Activated T-cell treated with anti-CD3 and anti-CD28 coated beads for 24 hours (primary cell): ENCODE measurements at places on chromosomes 6 and 20.

DNA sequence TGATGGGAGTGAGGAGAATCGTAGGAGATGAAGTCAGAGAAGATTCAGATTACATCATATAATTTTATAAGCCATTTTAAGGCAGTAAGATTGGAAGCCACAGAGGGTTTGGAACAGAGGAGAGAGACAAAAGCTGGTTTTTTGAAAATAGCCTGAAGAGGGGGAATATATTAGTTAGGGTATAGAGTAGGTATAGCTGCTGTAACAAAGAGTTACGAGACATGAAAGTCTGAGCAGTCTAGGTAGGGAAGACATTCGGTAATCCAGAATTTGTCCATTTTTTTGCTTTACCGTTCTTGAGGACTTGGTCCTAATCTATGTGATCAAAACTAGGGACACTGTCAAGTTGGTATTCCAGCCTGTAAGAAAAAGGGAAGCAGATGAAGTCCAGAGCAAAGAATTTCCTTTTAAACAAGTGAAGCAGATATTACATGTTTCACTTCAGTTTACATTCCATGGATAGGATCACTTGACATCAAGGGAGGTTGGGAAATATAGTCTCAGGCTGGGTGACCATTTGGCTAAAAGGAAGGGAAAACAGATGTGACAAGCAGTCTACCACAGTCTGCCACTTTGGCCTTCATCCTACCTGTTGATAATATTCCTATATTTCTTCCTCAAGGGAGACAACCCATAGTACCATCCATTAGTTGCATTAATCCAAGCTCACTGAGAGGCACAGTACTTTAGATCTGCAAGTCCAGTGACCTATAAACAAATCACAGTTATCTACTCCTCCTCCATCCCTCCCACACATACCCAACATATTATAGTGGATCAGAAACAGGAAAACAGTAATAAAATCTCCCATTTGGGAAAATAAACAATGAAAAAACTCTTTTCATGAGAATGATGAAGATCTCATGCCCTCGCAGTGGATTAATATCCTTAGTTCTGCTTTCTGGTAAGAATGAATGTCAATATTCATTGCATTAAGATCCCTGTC is 10.2 kb downstream of the FAM135A start:
- DNase-seq, result no peak

- peak; percentile 34 for DNase-seq
Measured at GRCh38 chr20:2521369-2522305, 12.9 kb upstream of the ZNF343 start.

DNA sequence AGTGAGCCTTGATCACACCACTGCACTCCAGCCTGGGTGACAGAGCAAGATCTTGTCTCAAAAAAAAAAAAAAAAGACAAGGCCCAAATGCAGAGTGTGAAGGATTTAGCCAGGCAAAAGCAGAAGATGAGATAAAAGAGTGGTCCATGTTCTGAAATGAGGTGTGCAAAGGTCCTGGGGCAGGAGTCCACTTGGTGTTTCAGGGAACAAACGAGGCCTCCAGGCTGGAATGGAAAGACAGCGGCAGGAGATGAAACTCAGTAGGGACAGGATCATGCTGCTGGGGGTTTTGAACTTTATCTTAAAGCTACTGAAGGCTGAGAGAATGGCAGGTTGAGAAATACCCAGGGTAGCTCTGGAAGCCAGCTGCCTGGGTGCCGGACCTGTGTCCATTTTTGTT is 178.2 kb downstream of the ZMYND8 start:
- DNase-seq, result no peak

DNA sequence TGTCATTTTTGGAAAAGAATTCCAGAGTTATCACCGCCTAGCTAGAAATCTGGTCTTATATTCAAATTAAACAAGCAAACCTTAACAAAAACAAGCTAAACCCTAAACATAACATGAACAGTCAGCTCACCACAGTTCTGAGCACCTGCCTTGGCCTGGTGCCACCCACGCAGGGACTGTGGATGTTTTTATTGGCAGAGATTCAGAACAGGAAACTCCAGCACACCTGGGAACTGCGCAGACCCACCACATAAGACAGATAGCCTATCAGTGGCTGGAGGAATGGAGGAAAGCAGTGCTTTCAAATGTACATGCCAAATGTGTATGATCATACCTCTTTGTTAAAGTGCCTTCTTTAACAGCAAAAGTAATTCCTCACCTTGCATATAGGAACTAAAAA is 8.9 kb downstream of the SLC16A10 start:
- peak; percentile 10 for DNase-seq

GRCh38 chr20:19562426-19562825 is 195.6 kb upstream of the RIN2 start:
- no peak for DNase-seq

GRCh38 chr6:95576218-95576997 is 927 bp upstream of the MANEA start:
- no peak for DNase-seq

- DNase-seq, result no peak
Measured at GRCh38 chr6:120646101-120646500, 688.2 kb downstream of the TBC1D32 start.

- no peak for DNase-seq
Measured at GRCh38 chr20:24743641-24744040, 205.4 kb upstream of the CST7 start.

DNA sequence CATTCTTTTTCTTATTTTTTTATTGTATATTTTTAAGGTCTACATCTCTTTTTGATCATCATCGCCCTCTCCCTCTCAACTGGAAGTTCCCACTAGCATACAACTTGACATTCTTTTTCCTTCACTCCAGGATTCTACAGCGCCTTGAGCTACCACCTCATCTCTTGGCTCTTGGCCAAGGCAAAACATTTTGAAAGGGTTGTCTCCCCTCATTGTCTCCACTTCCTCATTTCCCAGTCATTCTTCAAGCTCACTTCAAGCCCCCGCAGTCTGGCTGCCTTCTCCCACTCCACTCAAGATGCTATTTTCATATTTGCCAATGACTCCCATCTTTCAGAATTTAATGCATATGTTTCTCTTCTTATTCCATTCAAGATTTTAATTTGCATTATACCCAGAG is 63.0 kb downstream of the OPN5 start:
- no peak for DNase-seq

DNA sequence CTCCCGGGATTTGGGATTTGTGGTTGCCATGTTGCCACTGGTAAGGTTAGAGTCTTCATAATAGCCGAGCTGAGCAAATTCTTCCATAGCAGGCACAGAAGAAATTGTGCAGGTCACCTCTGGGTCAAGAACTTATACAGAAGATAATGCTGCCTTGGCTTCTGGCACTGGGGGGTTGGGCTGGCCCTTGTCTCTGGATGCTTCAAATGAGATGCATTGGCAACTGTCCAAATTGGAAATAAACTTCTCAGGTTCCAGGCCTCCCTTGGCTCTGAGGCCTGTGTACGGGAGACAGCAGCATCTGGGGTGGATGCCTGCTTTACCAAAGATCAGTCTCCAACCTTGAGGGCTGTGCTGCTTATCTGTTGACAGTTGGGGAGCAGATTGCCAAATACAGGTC is 26.2 kb downstream of the MYO6 start:
- no peak for DNase-seq

- no peak for DNase-seq
Measured at GRCh38 chr20:1627200-1627550, 7.4 kb upstream of the SIRPB1 start.
